ENCODE measurements at places on chromosomes 4 and X.

DNA sequence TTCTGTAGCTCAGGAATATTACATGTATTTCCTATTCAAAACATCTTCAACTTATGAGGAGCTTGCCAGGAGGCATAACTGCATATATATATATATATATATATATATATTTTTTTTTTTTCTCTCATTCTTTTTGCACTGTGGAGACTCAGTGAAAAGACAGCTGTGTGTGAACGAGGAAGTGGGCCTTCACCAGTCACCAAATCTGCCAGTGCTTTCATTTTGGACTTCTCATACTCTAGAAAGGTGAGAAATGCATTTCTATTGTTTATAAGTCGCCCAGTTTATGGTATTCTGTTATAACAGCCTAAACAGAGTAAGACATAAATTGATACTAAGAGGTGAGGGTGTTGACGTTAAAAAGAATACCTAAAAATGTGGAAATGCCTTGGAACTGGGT is 710.6 kb downstream of the TRAM1L1 start:
- no peak for DNase-seq

GRCh38 chr4:133812954-133813353 is 388.6 kb downstream of the PABPC4L start:
- no peak for DNase-seq

GRCh38 chr4:1328267-1329155 is 18.5 kb upstream of the UVSSA start:
- no peak for DNase-seq

DNA sequence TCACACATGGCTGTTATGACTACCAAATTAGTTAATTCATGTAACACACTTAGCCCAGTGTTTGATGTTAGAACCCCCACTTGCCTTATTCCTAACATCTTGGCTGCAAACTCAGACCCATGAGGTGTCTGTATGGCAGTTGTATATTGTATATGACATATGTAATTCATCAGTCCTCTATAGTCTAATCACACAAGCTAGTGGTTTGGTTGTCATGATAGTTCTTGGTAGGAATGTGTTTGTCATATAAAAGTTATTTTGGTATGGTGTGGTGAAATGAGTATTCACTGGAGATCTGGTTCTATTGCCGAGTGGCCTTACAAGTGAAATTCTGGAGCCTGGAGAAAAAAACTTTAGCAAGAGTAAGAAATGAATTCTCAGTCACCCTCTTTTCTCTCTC is 149.2 kb downstream of the AWAT2 start:
- no peak for DNase-seq

GRCh38 chr4:4859325-4859798 is at the start of gene MSX1:
Gene MSX1, plus strand, starts transcription at chr4:4859665. Its CDS starts 235 bp downstream, at chr4:4859900.
- peak; percentile 84 for DNase-seq

DNA sequence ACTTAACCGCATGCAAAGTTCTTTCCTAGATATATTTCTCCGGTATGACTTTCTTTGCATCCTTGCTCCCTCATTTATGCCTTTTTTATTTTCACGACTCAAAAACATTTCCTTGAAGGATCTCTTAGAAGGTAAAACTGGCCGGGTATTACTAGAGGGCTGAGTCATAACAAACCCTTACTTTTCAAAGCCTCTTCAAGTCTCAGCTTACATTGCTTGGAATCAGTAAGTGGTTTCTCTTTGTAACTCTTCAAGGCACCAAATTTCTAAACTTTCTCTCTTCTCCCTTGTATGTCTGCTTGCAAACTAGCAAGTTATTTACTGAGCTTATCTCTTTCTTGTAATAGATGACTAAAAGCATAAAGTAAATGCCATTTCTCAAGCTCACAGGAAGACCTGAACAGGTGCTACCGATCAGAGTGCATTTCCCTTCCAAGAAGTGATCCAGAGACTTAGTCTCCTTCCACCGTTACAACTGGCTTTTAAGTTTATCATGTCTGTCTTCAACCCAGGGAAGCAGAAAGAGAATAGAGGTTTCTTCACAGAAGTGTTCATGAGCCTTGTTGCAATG is 75.5 kb downstream of the ANXA10 start:
- DNase-seq, result no peak

DNA sequence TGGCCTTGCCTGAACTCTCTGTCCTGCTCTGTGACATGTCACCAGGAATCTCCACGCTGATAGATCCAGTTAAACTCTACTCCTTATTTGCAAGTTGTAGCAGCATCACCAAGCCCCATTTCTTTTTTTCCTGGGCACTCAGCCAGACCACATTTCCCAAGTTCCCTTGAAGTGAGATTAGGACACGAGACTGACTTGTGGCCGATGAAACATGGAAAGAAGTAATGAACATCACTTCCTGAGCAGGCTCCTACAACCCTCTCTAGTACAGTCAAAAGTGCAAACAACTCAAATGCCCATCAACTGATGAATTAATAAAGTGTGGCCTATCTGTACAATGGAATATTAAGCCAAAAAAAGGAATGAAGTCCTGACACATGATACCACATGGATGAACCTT is 74.6 kb downstream of the MAP3K15 start:
- no peak for DNase-seq

- DNase-seq, result no peak
Measured at GRCh38 chr4:96009427-96010119, 169.7 kb downstream of the PDHA2 start.

DNA sequence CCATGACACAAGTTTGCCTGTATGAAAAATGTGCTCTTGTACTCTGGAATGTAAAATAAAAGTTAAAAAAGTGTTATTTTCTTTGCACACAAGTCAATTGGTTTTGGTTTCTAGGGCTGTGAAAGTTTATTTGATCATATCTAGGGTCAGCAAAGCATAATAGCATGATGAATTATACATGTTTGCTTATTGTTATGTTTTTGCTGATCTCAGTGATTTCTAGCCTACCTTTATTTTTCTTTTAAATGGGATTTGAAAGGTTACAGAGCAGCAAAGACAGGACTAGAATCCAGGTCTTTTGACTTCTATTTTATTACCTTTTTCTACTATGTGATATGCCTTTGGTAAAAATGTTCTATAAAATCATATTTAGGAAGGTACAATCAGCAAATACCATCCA is 481.0 kb downstream of the PRR32 start:
- DNase-seq, result no peak

All from NCI-H187 (cell line).